ENCODE measurements at places on chromosomes 16 and 17.

DNA sequence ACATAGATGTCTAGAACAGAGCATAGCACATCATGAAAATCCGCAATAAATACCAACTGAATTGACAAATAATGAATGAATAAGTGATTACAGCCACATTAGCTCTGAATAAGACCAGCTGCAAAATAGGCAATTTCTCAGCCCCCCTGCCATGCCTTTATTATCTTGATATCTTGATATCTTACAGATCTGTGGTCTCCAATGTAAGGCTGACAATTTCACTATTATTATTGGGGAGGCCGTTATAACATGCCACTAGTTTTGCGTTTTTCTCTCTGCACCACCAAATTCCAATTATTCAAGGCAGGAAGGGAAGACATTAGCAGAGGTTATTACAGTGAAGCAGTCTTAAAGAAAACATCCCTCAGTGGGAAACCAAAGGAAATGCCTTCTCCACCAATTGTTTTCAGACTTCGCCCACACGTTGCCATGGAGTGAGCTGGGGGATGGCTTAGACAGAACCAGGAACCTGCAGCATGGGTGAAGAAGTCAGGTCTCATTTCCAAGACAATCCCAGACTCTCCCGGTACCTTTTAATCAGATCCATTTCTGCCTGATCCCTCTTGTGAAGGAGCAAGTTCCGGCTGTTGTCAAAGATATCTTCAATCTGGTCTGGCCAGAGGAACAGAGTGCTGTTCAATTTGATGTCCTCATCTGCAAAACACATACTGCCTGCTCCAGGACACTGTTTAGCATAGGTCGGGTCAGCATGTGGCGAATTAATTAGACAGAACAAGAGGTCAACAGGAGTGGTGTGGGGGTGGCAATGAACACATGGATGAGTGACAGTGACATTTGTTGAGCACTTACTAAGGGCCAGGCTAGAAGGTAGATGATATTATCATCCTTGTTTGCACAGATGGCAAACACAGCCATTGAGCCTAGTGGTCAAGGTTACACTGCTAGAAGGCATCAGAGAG, 46.4 kb downstream of the DNAH3 start:
- DNase-seq: no peak

- no peak for DNase-seq
These were observed 182.5 kb upstream of the ASIC2 start for GRCh38 chr17:33475594-33475993.

- no peak for DNase-seq
These were observed 29.5 kb upstream of the CDH1 start for GRCh38 chr16:68707340-68708152.

DNA sequence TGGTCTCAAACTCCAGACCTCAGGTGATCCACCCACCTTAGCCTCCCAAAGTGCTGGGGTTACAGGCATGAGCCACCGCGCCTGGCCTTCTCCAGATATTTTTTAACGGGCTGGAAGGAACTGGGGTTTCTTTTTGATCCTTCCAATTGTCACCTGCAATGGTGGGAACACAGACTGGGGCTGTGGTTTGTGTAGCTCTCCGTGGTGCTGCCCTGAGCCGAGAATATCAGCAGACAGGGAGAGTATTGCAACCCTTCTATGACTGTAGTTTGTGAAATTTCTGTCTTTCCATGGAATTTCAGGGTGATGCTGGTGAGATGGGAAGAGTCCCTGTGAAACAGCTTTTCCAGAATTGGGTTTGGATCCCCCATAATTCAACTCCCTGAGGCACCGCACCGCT, 263.5 kb downstream of the ENGASE start:
- DNase-seq: no peak

GRCh38 chr17:29732209-29732608, 109.5 kb upstream of the CORO6 start:
- no peak for DNase-seq

DNA sequence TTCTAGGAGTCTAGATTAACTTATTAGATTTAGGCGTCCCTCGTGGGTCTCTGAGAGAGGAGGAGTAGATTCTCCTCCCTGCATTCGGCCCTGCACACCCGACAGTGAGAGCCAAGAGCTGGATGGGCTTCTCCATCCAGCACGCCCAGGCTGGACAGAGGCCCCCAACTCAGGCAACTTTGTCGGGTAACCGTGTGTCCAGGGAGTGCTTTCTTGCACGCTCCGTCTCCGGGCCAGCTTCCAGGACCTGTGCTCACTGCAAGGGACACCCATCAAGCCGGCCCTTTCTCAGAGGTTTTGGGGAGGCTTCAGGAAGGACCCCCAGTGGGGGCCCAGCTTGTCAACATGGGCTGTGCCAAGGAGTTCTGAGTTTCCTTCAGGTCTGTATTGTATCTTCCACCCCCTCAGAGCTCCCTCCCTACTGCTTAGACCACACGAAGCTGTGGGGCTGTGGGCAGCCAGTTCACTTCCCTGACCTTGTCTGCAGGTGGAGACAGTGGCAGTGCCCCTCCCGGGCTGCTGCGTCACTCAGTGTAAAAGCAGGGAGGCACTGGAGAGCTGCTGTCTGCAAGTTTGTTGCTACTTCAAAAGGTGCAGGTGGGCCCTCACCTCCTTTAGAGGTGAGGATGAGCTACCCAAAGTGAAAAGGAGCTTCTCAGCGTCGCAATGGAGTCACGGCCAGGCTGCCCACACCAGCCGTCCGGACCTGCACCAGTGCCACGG, 24.0 kb upstream of the C16orf78 start:
- no peak for DNase-seq

DNA sequence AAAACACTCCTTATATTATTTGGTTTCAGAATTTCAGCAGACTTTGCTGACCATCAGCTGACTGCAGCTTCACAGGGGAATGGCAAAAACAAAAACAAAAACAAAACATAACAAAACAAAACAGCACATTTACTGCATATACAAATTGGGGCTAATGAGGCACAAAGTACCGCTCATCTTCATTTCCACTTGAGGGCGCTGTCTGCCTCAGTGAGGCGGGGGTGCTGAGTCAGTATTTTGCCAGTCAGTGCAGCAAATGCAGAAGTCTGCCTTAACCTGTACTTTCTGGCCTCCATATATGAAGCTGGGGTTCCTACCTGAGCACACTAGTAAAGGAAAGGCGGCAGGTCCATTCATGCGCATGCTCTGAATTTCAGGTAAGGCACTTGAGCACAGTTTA, 13.5 kb upstream of the DYNLRB2 start:
- DNase-seq: peak; percentile 65

GRCh38 chr17:19978209-19978802, 678 bp upstream of the AKAP10 start:
- DNase-seq: peak; percentile 37

DNA sequence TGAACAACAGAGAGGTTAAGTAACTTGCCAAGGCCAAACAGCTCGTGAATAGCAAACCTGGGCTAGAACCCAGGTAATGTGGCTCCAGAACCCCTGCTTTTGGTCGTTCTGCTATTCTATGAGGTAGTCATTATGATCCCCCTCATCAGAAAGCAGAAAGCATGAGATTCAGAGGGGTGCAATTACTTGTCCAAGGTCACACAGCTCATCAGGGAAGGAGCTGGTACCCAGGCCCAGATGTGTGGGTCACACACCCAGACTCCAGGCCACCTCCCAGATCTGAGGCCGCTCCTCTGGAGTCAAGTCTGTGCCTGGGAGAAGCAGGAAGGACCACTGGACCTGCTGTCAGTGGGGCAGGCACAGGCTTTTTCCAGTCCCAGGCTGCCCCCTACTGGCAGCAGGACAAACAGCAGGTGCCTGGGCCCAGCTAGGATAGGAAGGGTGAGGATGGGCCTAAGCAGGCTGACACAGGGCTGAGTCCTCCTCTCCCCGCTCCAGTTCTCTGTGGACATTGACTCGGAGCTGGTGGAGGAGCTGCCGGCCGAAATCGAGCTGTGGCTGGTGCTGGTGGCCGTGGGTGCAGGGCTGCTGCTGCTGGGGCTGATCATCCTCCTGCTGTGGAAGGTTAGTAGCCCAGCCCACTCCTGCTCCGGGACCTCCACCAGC, 7.8 kb upstream of the PDK2 start:
- peak; percentile 78 for DNase-seq

GRCh38 chr17:9205520-9206409, 184.5 kb downstream of the NTN1 start:
- DNase-seq: no peak

DNA sequence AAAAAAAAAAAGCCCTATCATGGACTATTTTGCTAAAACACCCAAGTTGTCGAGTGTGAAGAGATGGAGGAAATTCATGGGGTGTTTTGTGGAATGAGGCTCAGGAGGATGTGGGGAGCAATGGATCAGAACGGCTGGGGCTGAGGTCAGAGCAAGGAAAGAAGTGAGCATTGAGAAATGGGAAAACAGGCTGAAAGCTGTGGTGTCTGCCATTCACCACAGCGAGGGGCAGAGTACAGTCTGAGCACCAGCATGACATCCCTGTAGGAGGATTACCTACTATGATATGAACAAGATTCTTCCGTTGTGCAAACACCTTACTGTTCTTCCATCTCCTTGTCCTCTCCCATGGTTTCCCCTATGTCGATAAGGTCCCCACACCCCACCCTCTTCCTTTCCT, 193.1 kb downstream of the TMEM114 start:
- DNase-seq: no peak

Data from stimulated activated CD4-positive, alpha-beta T cell treated with anti-CD3 and anti-CD28 coated beads, Interleukin-1b, Interleukin-23, amount 100 ng/mL, for 48 hours (primary cell).